ENCODE measurements at places on chromosomes 12 and 14.
A peak's percentile ranks its signal among the peaks of the same experiment; 100 is the strongest.

GRCh38 chr12:108087900-108088299 lies 41.2 kb upstream of the WSCD2 start:
- no peak for DNase-seq

- DNase-seq, result no peak
These were observed 174.2 kb upstream of the CCDC196 start for GRCh38 chr14:66311990-66312389.

GRCh38 chr12:57254506-57255280 lies 3.7 kb upstream of the STAC3 start:
- no peak for DNase-seq

- DNase-seq, result no peak
These were observed 502.3 kb upstream of the FOXG1 start for GRCh38 chr14:28264306-28264705.

DNA sequence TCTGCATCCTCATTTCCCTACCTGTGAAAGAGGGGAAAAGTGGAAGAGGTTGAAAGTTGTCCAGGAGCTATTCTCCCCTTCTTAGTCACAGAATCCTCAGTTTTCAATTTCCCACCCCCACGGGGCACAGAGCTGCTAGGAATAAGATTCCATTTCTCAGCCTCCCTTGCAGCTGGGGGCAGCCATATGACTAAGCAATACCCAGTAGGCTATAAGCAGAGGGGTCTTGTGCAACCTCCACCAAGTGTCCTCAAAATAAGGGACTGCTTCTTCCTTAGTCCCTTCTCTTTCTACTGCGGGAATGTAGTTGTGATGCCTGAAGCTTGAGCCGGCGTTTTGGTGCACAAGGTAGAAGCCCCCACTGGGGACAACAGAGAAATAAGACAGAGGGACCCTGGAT lies 40.9 kb downstream of the VWF start:
- no peak for DNase-seq

GRCh38 chr14:90883782-90884181 lies 67.6 kb upstream of the TTC7B start:
- DNase-seq, result no peak

GRCh38 chr12:62971769-62972525 lies 37.0 kb upstream of the PPM1H start:
- DNase-seq, result no peak

GRCh38 chr12:105840384-105840783 lies 298.4 kb downstream of the NUAK1 start:
- DNase-seq, result no peak

- DNase-seq, result peak; percentile 45
These were observed 13.4 kb upstream of the FRMD6 start for GRCh38 chr14:51638071-51638944.

GRCh38 chr12:113808095-113808951 lies 157.8 kb downstream of the RBM19 start:
- no peak for DNase-seq

DNA sequence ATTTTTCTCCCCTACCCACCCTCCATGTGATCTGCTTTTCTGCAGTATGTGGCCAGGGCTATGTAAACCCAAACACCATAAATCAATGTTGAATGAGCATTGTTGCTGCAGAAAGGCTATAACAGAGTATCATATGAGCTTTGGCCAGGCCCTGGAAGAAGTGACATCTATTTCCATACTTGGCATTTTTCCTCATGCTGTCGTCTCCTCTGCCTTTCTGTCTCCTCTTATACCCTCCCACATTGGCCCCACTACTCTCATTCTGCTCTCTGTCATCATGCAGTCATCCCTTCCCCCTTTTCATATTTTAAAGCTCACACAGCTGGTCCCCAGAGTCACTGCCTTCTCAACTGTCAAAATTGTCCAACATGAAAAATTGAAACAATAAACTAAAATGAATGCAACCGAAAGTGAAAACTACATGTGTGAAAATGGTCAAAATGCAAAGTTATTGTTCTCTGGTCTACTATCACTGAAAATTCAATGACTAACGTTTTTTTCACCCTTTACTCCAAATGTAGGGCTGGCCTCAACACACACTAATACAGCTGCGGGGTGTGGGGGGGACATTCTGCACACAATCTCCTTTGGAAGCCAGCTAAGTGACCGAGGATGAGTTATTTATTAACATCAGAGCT lies 290.7 kb upstream of the TMPO start:
- DNase-seq, result no peak

DNA sequence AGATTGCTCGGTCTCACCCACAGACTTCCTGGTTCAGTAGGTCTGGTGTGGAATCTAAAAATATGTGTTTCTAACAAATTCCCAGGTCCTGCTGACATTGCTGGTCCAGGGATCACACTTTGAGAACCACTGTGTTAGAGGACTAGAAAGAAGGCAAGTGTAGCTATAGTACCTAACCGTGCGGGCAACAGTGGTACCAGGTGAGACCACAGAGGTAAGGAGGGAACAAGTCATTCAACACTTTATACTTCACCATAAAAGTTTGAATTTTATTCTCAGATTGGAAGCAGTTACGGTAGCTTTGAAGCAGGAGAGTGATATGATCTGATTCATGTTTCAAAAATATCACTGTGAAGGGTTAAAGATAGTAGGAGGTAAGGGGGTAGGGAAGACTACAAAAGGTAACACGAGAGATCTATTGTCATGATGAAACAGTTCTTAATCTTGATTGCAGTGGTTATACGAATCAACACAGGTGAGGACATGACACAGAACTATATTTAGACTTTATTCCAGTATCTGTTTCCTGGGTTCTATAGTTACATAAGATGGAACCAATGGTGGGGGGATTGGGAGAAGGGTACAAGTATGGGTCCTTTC lies 73.5 kb downstream of the CDK17 start:
- DNase-seq, result no peak

GRCh38 chr14:103548463-103549351 lies 13.8 kb downstream of the BAG5 start:
- no peak for DNase-seq

DNA sequence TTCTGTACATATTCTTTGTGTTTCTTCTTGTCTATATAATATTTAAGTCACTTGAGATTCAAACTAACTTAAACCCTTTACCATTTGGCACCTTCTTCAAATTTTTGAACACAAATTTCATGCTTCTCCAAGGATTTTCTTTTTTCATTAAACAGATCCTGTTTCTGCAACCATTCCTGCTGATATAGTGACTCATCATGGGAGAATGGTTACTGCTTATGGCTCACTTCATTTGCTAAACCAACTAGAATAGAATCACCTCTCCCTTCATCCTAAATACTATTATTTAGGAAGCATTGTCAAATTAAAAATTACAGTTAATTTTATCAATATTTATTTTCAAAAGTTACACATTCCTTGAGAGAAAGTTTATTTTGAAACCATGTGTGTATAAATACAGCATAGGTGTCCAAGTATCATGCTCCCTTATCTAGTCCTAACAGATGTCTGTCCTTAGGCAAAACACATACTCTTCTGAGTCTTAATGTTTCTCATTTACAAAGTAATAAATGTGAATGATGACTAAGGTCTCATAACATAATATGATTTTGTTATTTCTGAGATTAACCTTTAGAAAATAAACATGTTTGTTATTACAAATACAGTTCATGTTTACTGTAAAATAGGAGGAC lies 40.7 kb downstream of the PLCZ1 start:
- peak; percentile 54 for DNase-seq

DNA sequence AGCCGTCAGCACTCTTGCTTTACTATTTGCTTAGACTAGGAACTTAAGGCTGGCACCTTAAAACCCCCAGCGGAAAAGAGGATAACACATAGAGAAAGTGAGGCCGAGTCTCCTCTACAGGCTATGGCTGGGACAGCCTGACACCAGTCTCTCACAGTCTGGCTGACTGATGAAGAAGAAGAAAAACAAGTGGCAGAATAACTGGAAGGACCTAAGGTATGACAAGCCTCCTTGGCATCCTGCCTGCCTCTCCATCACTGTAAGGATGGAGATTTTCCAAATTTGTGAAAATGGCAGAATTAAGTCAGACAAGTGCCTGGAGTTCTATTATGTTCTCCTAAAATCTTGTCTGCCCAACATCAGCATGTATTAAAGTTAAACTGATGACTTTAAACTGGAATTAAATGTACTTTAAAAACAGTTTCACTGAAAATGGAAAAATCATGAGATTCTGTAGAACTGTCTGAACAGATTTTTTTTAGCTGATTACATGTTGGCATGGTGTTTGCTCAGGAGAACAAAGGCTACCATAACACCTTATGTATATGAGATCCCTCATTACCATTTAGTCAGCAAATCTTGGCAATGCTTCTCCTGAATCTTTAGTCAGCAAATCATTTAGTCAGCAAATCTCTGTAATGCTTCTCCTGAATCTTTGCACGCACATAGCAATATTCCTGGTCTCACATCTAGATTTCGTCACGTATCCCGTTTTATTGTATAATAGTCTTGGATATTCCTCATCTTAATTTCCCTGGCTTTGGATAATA lies 140.3 kb upstream of the AEBP2 start:
- DNase-seq, result peak; percentile 11

- peak; percentile 90 for DNase-seq
These were observed 3.7 kb upstream of the DHRS4L2 start for GRCh38 chr14:23984891-23985602.

DNA sequence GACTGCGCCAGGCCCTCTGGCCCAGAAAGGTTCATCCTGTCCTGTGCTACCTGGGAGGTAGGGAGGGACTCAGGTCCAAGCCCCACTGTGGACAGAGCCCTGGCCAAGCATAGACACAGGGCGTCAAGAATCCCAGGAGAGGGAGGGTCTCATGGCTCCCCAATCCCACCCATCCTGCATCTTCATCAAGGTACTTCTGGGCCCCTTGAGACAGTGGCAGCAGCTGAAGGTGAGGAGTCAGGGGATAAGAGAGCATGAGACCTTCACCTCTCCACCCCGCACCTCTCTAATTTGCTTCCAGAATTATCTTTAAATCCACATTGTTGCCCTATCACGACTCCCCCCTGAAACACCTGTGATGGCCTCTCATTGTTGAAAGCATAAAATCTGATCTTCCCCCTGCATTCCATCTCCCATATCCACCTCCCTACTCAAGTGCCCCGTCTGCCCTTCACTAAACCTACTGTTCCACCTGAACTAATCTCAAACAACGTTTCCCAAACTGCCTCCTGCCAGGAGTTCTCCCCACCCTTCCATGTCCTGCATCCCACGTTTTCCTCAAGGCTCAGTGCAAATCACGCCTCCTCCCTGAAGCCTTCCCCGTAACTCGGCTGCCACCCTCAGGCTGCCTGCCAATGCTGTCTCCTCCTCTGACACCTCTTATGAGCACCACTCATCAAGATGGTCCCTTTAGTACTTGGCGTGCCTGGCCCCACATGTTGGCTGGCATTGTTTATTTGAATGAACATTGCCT lies 27.1 kb downstream of the KRT18 start:
- peak; percentile 40 for DNase-seq

- peak; percentile 58 for DNase-seq
These were observed at the start of gene SOX5 for GRCh38 chr12:23949348-23950209. TSS of gene SOX5 (minus strand) at chr12:23949670. CDS start at chr12:23949601, 69 bp downstream.

GRCh38 chr12:62748941-62749468 lies 185.9 kb downstream of the PPM1H start:
- DNase-seq, result no peak

GRCh38 chr12:126784328-126784921 lies 1482.5 kb upstream of the TMEM132C start:
- DNase-seq, result peak; percentile 14

GRCh38 chr12:93273834-93274564 lies 103.7 kb upstream of the NUDT4 start:
- no peak for DNase-seq

DNA sequence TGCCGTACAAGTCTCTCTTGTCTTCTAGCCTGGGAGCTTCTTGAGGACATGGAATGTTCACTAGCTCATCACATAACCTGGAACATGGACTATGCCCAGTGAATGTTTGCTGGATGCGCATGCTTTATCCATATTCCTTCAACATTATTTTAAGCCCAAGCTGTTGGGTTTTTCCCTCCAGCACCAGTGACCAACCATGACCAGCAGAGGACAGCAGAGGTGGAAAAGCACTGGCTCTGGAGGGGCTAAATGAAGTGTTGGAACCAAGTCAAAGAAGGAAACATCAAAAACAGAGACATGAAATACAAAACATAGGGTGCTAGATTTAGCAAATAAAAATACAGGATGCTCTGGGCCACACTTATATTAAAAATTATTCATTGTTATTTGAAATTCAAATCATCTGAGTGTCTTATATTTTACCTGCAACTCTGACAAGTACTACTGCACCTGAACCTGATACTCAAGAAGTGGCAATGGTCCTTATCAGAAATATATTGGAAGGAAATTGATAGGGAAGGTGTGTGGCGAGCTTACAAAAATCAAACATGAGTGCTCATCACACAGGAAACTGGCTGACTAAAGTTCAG lies 23.1 kb upstream of the HELB start:
- DNase-seq, result peak; percentile 54

DNA sequence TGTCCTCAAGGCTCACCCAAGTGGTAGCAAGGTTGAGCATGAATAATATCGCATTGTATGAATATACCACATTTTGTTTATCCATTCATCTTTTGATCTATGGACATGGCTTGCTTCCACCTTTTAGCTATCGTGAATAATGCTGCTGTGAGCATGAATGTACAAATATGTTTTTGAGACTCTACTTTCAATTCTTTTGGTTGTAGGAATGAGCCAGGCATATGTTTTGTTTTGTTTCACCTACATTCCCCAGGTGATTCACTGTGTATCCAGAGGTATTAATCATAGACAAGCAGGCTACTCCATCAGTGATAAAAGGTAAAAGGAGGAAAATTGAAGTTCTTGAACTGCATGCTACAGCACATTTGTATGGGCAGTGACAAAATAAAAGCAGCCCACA lies 35.8 kb downstream of the CDKL1 start:
- DNase-seq, result no peak

DNA sequence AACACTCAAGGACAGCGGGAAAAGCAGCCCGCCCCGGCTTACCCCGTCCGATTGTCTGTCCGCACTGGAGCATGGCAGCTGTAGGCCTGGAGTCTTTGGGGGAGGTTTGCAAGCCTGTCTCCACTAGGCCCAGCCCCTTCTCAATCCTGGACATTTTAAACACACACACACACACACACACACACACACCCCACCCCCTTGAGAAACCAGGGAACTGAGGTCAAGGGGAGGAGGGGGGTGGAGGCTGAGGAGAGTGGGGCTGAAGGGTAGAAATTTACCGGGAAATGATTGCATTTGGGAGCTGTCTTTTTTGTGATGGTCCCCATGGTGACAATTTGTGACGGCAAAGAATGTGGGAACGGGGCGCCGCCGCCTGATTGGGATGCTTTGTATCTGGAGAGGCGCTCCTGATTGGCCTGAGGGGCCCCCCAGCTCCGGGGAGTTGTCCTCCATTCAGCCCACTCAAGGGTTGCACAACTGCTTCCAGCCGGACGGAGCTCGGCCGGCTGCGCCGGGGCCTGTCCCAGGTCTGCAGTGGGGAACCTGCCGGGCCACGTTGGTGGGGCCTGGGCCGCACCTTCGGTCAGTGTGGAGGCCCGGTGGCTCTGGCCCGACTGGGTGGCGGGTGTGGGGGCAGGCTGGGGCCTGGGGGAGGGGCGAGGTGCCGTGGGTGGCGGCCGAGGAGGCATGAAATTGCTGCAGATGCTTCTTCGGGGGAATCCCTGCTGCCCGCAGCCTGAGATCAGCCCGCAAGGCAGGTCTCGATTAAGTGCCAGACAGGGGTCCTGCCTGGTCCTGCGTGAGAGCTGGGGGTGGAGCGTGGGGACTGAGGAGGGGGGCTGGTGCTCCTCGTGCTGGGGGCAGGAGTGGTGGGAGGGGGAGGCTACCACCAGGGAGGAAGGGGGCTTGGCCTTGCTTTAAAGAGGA lies at the start of gene FAM181A:
Gene FAM181A (plus strand): TSS at position 472 of the 927 bp plus-strand sequence. CDS start 942 bp downstream, outside the sequence.
- DNase-seq, result no peak
